Right renal pelvis (tissue), 4 donors: ENCODE measurements at places on chromosomes 7 and 10. TPM values are rescaled to one million over a fixed set of nuclear protein-coding genes. Genes with fewer than 3 reads are reported as not detected.
A peak's percentile ranks its signal among the peaks of the same experiment; 100 is the strongest.

Gene DHTKD1
- 33.0 TPM for polyA plus RNA-seq

Gene PLEKHS1
- polyA plus RNA-seq = 0.08 TPM

Gene WDFY4
- 1.3 TPM for polyA plus RNA-seq

Gene CARD11
- polyA plus RNA-seq = 2.4 TPM

- DNase-seq = no peak
Observed at GRCh38 chr10:72049969-72050781, 38.2 kb downstream of the SPOCK2 start.

DNA sequence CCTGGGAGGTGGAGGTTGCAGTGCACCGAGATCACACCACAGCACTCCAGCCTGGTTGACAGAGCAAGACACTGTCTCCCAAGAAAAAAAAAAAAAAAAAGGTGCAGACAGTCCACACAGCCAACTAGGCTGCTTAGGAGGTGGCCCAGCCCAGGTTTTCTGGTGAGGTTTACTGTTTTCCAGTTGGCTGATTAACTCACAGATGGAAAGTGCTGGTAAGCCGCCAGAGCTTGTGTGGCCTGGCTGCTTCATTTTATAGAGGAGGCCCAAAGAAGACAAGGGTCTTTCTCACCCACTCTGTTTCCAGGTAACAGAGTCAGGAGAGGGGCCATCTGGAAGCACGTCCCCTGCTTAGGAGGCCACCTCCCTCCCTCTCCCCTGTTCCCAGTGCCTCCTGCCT is 6.2 kb downstream of the RHBDD2 start:
- DNase-seq = no peak

- no peak for DNase-seq
Observed at GRCh38 chr10:121282264-121282663, 316.0 kb downstream of the FGFR2 start.

GRCh38 chr7:3980300-3980643 is 679.2 kb downstream of the SDK1 start:
- DNase-seq = no peak

DNA sequence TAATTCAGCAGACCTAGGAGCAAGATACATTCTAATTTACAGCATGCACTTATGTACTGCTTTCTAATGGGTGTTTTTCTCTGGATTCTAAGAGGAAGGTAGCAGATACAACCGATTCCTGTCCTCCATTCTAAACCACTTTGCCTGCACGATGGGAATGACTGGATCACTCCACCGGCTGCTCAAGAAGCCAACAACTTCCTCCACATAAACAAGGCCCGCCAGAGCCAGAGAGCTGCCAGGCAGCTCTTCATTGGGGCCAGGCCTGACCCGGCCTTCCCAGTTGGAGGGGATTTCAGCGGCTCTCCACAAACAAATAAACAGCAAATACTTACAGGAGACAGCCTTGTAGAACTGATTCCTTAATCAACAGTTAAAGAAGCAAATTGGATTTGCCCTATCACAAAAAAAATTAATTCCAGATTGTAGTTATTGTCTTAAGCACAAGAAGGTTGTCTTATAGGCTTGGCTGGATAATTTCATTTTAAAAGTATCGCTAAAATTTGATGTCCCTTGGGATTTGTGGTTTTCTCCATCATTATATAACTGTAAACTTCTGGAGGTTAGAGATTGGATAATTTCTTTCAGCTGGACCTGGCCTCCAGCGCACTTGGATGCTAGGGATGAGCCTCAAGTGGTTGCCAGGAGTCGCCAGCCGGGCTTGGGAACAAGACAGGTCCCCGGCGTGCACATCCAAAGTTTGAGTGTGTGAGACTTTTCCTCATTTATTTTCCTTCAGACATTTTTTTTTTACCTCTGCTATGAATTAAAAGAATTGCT is 20.9 kb downstream of the EBF3 start:
- no peak for DNase-seq

DNA sequence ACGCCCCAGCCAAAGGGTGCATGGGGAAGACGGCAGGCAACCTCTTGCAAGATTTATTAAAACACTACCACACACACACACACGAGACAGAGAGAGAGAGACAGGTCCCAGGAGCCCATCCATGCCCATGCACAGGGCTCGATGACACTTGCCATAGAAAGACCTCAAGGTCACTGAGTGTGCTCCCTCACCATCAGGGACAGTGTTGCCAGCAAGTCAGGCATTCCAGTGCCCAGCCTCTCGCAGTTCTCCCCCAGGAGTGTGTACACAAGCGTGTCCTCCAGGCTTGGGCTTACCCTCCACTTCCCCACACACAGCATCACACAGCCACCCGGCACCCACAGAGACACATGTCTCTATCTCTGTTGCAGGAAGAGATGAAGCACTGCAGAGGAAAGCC is 46.8 kb upstream of the SLF2 start:
- no peak for DNase-seq

- no peak for DNase-seq
Observed at GRCh38 chr10:78849731-78850130, 219.0 kb upstream of the ZMIZ1 start.

DNA sequence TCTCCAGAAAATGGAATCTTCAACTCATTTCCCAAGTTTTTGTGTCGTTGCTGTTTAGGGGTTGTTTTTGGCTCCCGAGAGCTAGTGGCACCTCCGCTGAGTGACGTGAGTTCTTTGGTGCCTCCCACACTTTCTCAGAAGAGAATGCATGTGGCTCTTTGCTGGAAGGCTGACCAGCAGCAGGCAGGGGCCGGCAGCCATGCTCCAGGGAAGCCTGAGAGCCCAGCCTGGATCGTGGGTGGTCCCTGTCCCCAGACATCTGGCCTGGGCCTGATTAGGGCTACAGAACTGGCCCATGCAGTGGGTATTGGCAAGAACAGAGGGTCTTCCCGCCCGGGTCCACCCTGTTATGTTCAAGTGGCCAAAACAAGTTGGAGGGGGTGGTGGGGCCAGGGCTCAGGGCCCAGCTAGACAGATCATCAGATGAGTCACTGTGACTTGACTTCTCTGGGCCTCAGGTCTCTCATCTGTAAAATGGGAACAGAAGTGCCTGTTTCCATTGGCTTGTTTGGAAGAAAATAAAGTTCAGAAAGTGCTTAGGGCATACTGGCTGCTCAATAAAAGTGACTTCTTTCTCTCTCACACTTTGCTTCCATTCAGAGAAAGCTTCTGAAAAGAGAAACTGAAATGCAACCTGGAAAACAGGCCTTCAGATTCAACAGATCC is 83.1 kb downstream of the STRA8 start:
- no peak for DNase-seq

DNA sequence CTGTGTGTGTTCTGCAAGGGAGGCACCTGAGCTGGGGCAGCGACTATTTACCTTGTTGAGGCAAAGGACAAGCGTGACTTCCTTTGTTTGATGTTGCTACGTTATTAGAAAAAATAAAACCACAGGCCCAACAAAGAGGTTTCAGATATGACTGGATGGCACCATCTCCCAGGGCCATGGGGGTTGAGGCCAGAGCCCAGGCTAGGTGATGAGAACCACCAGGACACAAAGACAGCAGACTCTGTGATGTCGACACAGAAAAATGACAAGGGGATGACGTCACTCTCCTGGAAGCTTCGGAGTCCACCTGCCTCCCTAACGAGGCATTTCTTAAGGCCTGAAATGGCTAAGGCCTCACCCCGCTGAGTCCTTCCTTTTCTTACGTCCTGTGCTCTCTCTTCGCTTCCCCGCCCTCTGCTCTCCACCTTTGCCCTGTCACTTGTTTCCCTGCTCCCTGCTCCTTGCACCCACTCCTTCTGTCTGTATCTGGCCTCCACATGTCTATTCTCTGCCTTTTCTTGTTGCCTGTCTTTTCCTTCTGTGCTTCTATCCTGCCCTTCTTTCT is 83.0 kb upstream of the ADRB1 start:
- DNase-seq = no peak

- DNase-seq = peak; percentile 38
Observed at GRCh38 chr7:32892521-32893206, 1.1 kb upstream of the KBTBD2 start.

DNA sequence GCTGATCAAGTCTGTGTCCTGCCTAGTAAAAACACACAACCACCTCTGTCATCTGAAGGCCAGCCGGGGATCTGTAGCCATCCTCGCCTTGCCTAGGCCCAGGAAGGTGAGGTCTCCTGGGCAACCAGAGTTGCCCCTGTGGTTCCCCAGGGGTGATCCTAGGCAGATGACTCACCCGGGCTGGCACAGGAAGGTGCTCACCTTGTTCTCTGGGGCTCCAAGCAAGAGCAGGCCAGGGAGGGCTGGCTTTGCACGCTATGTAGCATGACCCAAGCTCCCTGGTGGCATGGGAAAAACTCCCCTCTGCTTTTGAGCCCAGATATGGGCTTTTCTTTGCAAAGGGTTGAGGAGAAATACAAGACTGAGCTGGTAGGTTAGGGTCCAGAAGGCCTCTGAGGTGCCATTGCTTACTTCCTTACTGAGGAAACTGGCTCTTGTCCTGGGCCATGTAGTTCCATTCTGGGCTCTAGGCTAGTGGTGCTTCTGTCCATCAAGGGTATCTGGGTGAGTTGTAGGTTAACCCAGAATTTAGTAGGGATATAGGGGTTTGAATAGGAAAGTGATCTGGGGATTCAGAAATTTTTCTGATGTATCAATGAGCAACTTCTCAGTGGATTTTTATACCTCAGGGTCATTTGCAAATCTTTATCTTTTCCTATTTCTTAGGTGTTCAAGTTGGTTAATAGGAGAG is 112.0 kb downstream of the NT5C2 start:
- DNase-seq = no peak

GRCh38 chr7:21902240-21902639 is 43.5 kb downstream of the CDCA7L start:
- no peak for DNase-seq

DNA sequence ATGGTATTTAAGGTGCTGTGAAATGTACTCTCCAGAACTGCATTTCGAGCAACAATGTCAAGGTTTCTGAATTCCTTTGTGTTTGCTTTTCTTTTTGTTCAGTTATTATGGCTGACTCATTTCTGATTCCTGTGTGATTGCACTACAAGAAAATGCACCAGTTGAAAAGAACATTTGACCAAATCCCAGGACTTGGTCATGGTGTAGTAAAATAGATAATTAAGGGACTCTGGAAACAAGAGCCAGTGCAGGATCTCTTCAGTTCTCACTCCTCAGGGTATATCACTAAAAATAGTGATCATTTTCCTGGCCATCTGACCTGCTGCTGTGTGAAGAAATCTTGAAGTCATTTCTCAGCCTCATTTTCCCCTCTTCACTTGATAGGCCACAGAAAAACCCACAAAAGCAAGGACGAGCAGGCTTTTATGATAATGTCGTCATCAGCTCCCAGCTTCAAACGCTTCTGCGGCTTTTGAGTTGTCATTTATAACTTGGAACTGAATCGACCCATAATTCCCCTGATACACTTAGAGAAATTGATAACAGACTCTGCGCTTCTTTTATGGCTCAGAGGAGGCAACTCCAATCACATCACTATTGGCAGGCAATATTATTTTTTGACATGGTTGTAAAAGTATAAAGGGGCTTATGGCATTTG is 274.7 kb downstream of the HDAC9 start:
- no peak for DNase-seq

GRCh38 chr7:23645822-23646221 is 34.2 kb upstream of the FAM221A start:
- no peak for DNase-seq

- no peak for DNase-seq
Observed at GRCh38 chr10:131686781-131687420, 213.9 kb upstream of the PPP2R2D start.

DNA sequence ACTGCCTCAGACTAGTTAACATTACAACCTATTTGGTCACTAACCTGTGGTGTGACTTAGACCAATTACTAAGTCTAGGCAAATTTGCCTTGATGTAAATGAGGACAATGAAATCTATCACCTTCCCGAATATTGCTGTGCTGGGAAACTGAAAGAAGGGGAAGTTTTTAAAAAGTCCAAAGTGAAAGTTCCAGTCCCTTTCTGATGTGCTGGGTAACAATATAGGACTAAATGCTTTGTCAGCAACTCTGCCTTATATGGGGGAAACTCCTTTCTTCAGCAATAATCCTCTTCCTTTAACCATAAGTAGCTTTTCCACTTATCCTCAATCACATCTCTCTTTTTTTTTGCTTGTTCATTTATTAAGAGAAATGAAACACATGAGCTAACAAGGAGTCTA is 3.9 kb downstream of the PIK3AP1 start:
- DNase-seq = no peak

GRCh38 chr7:97499204-97499603 is 232.7 kb upstream of the TAC1 start:
- no peak for DNase-seq

DNA sequence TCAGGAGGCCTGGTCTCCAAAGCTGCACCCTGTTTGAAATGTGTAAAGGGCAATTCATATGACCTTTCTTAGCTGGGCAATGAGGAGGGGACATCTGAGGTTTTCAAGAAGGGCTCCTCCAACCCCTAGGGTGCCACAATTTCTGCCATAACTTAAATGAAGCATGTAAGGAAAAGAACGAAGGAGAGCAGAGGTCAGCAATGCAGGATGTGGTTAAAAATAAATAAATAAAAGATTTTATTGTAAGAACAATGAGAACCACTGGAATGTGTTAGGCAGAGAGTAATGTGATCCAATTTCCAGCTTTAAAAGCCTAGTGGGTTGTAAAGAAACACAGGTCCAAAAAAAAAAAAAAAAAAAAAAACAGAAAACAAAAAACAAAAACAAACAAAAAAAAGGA is 673.1 kb downstream of the TNS3 start:
- DNase-seq = no peak

DNA sequence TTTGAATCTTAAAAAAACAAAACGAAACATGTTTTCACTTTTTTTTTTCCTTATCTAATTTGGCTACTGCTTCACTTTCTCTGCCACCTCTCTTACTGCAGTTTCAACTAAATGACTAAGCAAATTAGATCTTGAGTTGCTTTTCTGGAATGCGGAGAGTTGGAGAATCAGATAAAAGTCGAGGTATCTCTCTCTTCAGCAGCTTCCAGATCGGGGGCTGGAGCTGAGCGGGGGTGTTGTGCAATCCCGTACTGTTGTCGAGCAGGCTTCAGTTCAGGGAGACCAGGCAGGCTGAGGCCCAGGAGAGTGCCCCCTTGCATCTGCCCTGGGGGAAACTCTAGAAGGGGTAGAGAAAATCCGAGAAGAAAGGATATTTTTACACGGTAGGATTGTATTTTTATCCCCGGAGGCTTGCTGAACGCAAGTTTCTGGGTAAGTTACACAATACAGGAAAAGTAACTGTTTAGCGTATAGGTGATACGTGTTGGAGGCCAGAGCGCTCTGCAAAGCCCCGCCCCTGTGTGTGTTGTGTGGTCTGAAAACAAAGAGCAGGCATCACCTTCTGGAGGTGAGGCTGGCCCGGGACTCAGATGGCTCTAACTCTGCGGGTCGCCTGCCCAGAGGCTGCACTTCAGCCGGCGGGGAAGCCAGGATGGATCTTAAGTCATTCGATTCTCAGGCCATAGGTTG is 116.6 kb downstream of the KLF6 start:
- no peak for DNase-seq
